ENCODE measurements at places on chromosomes 12 and 14.

DNA sequence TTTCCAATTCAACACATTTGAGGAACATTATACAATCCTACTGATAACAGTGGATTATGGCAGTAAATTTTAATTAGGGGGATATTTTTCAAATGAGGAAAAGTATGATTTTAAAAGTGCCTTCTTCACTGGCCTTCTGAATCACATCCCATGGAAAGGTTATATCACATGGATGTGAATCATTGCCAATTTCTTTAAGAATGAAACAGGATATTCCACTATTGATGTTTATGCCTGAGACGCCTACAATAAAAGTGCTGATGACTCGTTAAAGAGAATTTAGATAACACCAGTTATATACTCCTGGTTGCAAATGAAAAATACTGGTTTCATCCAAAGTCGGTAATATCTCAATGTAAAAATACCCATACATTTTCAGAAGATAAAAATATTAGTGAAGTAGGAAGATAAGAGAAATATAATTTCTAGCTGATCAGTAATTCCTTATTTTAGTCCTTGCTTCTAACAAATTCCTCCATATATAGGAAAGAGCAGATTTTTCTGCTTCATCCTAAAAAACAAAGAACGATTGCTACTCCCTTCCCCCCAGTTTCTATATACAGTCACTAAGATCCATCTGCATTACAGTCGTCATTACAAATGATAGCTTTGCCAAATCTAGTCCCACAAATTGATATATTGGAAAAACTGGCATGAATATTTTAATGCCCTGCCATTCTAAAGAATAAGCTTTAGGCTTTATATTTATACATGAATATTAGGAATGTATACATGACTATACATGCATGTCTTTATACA, 139.5 kb upstream of the SOX5 start:
- no peak for DNase-seq

DNA sequence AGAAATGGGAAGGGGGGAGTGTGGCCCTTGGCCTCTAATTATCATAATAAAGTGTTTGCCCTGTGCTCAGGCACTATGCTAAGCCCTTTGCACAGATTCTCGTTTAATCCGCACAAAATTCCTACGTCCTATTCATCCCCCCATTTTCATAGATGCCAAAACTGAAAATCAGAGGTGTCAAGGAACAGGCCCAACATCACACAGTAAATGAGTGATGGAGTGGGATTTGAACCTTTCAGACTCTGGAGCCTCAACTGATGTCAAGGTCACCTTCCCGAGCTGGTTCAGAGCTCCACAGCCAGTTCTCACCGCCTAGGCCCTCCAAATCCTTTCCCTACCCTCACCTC, 80.7 kb downstream of the IRF2BPL start:
- DNase-seq, result no peak

DNA sequence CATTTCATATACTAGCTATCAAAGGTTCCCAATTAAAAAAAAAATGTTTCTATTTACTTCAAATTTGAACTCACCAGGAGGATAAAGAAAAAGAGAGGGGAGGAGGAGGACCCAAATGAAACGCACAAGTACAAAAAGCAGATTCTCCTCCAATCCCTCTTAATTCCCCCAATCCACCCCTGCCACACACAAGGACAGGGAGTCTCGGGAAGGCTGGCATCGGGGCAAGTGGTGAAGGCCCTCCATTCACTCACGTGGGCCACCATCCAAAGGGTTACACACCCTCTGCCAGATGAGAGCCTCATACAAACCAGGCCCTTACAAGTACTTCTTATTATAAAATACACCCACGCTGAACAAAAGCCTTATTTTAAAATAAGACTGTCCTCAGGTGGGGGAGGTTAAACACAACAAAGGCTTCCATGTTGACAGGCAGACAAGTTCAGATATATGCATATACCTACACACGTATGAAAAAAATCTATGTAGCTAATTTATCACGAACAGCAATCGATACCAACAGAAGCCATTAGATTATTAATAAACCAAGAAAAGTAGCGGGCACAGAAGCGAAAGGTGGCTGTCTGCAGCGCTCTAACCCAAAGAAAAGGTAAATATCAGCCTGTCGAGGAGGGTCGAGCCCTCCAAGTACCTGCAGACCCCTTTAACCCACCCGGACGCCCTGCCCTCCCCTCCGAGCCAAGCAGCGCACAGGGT, 1.5 kb downstream of the ATP2B1 start:
- no peak for DNase-seq

DNA sequence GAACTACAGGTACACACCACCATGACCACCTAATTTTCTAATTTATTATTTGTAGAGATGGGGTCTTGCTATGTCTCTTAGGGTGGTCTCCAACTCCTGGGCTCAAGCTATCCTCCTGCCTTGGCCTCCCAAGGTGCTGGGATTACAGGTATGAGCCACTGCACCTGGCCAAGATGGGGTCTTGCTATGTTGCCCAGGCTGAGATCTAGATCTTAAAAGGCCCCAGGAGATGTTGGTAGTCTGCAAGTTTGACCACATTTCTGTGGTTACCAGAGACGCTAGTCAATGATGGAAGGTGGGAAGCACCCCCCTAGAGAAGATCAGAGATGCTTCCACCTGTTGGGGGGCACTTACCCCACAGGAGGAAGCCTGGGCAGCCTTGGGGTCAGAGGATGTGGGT, 34.7 kb downstream of the FOXN4 start:
- no peak for DNase-seq

DNA sequence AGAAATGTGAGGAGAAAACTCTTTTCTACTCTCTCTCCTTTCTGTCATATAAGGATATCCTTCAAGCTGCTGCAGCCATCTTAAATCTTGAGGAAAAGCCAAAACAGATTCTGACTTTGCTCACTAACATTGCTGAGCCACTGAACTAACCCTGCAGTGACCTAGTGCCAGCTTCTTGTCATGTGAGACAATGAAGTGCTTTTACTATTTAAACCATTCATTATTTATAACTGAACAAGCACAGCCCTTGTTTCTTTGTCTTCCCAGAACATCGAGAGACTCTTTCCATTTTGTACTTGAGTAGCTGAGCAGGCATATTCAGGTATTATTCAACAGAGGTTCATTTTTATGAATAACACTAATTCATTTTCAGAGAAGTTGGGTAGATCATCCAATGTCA, 455.0 kb upstream of the TMPO start:
- no peak for DNase-seq

GRCh38 chr14:61388173-61388975, 67.0 kb downstream of the PRKCH start:
- no peak for DNase-seq

GRCh38 chr14:85536833-85537190, 6.9 kb downstream of the FLRT2 start:
- no peak for DNase-seq

DNA sequence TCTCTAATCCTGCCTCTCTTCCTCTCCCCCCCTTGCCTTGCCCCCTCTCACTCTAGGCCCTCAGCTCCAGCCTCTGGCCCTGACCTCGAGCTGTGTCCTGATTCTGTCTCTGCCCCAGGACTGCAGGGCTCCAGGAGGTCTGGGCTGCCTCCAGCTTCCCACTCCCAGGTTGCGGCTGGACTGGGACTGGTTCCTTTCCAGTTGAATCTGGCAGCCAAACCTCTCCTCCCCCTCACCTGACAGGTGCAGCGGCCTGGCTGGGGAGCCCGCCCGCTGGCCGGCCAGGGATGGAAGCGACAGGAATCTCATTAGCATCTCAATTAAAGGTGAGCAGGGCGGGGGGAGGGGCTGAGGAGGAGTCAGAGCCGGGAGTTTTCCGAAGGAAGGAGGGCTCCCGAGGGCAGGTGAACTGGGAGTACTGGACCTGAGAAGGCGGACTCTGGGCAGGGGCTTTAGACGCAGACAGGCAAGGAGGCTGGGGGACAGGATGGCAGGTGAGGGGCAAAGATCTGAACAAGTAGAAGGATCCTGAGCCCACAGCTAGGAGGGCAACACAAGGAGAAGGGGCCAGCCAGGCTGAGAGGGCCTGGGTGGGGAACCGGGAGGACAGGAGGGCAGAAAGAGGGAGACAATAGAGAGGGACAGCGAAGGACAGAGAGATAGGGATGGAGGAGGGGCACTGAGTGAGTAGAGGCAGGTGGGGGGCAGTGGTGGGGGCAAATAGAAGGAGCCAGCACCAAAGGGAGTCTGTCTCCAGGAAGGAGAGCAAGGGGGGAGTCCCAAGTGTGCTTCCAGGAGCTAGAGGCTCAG, at the start of gene SCNN1A:
SCNN1A (minus strand) TSS at position 295 of the 810 bp plus-strand sequence. CDS start 780 bp downstream, outside the sequence.
- no peak for DNase-seq

DNA sequence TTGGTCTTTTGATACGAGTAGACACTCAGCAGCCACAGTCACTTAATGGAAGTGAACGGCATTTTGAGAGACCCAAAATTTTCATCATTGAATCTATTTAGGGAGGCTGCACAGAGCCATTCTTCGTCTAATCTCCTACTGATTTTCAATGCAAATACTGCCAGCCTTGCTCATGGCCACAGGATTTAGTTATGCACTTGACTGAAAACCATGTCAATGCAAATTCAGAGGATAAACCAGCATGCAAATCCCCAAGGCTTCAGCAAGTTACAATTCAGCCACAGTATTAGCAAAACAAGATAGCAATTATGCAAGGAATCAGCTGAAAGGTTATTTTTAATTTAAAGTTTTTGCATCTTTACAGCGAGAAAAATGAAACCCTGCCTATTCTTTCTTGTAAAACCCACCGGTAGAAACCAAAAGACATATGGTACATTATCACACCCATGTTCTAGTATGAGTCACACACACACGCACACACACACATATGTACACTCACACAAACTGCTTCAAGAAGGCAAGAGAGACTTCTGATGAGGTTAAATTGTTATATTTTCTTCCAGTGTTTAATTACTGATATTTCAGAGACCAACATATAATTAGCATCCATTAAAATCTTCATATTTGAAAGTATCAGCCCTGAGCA, 985.3 kb upstream of the FLRT2 start:
- DNase-seq, result no peak

DNA sequence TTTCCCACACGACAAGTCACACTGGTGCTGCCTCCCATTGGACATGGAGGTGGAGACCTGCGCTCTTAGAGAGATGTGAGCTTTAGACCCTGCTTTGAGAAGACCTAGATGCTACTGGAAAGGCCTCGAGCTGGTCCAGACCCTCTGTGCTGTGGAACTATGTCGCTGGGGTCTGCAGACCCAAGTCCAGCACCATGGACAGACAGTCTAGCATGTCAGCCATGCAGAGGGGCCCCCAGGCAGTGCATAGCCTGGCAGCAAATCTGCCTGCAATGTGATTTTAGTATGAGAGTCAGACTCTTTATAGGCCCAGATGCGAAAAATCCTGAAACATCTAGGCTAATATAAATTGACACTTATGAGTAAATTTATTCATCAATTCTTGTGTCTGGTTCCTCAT, 141.5 kb downstream of the NTF3 start:
- DNase-seq, result no peak

- no peak for DNase-seq
These were observed 411.6 kb upstream of the CCDC196 start for GRCh38 chr14:66074537-66074936.

GRCh38 chr12:68036642-68037041, 47.4 kb downstream of the IFNG-AS1 start:
- no peak for DNase-seq

GRCh38 chr14:74401504-74402241, 24.3 kb downstream of the SYNDIG1L start:
- DNase-seq, result peak; percentile 16

- no peak for DNase-seq
These were observed 4.4 kb downstream of the BLTP3B start for GRCh38 chr12:100138048-100138802.

GRCh38 chr14:96051642-96052540, 12.7 kb downstream of the C14orf132 start:
- DNase-seq, result no peak

GRCh38 chr12:122610911-122611310, 83.9 kb downstream of the KNTC1 start:
- no peak for DNase-seq

GRCh38 chr12:50149311-50149710, 17.9 kb downstream of the CERS5 start:
- DNase-seq, result no peak

DNA sequence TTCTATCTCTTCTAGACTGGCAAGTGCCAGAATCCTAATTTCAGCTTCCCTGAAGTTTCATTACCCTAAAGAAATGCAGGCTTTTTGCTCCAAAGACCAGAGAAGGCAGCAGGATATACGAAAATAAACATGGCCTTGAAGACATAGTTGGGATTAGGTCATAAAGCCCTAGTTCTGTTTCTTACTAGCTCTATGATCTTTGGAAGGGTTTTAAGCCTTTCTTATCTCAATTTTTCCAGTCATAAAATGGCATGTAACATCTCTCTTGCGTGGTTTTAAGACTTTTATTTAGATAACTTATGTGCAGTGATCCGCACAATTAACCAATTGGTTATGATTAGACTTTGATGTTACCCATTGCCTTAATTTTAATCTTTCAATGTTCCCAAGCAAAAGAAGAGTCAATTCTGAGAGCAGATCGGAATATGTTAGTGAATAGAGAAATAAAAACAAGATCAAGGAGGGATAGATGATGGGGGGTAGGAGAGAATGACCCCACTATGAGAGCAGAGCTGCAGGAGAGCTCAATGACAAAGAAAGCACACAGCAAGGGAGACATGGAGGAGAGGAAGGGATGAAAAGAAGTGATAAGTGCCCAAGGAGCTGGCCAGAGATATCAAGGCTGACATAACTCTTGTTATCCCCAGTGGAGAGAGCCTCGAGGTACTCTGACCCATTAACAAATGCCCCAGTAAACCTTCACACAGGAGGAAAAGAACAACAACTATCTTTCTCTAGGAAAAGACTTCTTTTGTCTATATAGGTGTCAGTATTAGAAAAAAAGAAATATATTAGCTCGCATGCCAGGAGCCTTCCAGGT, 53.0 kb upstream of the ANP32D start:
- DNase-seq, result no peak

DNA sequence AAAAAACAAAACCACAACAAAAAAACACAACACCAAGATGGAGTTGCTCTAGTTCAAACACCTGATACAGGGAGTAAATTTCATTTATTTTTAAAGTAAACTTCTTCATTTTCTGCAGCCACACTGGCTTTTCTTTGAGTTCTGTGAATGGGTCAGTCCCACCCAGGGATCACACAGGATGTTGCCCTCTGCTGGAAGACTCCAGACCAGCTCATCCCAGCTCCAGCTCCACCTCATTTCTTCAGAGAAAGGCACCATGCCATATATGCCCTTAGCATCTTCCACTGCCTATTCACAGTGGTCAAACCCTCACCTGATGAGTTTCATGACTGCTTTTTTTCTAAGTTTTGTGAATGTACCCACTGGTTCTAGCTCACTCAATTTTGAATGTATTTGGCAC, 8.0 kb downstream of the GLIPR1 start:
- DNase-seq, result no peak

- no peak for DNase-seq
These were observed 49.2 kb upstream of the BCAT1 start for GRCh38 chr12:24997970-24998582.

DNA sequence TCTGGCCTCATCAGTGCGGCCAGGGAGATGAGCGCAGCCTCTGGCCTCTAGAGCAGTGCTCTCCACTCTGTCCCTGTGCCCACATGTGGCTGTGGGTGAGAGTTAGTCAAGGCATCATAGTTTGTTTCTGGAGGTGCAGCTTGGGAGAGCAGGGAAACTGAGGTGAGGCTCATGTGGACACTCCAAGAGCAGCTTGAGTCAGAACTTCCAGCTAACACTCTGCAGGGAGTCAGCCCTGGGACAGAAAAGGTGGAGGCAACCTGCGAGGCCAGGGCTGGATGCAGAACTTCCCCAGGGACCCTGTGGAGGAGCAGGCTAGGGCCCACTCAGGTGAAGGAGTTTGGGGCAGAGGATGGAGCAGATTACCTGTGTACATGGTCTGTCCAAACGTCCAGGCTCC, 10.8 kb downstream of the ISCA2 start:
- no peak for DNase-seq

- no peak for DNase-seq
These were observed 32.2 kb downstream of the SH2B3 start for GRCh38 chr12:111437816-111438454.

Data from stimulated activated CD4-positive, alpha-beta T cell treated with anti-CD3 and anti-CD28 coated beads, Interleukin-1b, Interleukin-23, amount 100 ng/mL, for 1 hour (primary cell).